ENCODE measurements at places on chromosomes 11 and 22.

DNA sequence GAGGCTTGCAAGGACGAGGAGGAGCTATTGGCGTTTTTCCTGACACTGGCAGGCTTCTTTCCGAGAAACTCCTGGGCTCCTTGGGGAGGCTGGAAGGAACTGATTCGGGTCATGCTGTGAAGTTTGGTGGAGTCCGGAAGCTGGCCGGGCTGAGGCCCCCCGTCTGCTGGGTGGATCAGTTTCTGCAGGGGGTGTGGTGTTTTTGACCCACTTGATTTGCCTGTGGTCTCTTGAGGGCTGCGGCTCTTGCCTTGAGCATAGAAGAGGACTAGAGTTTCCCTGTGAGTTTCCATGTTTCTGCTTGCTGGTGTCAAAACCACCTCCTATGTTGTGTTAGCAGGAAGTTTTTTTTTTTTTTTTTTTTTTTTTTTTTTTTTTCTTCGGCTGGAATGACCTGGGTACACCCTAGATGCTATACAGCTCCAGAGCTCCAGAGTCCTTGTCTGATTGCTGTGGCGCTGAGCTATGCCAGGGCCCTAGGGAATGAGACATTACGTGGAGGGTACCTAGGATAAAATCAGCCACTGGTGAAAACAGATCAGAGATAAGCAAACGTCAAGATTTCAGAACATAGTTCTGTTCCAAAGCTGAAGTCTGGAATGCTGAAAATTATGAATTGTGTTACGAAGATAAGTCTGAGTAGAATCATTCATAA lies 728 bp downstream of the TBC1D22A start:
- DNase-seq = no peak

GRCh38 chr22:40462195-40462984 lies 92.0 kb downstream of the SGSM3 start:
- no peak for DNase-seq

DNA sequence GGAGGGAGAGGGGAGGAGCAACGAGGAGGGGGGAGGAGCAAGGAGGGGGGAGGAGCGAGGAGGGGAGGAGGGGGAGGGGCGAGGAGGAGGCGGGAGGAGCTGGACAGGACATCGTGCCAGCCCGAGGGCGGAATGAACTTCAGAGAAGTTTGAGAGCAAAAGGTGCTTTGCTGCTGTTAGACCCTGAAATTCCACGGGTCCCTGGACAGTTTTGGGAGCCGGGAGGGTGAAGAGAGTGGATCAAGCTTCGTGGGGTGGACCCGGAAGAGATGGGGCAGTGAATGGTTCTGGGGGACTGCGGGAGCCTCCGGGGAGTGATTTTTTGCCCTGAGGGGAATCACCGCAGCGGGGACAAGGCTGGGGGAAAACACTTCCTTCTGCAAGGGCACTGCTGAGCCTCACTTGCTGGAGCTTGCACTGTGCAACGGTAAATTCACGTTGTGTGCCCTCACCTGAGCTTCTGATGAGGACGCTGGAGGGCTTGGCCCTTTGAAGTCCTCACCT lies 10.7 kb upstream of the NLRP6 start:
- DNase-seq = no peak

DNA sequence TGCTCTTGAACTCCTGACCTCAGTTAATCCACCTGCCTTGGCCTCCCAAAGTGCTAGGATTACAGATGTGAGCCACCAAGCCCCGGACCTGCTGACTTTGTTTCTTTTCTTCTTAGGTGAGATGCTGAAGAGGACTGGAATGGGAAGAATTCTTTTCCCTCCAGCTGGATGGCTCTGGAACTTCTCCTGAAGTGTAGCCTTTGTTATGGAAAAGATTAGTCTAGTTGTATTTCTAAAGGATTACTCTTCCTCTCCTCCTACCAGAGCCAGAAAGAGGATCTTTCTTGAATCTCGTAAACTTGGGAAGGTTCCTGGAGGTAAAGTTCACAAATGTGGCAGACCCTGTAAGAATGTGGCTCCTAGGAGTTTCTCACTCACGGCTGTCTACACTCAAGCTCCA lies 95.4 kb upstream of the LARGE1 start:
- DNase-seq = peak; percentile 63
